ENCODE measurements at places on chromosomes 11 and 22.

DNA sequence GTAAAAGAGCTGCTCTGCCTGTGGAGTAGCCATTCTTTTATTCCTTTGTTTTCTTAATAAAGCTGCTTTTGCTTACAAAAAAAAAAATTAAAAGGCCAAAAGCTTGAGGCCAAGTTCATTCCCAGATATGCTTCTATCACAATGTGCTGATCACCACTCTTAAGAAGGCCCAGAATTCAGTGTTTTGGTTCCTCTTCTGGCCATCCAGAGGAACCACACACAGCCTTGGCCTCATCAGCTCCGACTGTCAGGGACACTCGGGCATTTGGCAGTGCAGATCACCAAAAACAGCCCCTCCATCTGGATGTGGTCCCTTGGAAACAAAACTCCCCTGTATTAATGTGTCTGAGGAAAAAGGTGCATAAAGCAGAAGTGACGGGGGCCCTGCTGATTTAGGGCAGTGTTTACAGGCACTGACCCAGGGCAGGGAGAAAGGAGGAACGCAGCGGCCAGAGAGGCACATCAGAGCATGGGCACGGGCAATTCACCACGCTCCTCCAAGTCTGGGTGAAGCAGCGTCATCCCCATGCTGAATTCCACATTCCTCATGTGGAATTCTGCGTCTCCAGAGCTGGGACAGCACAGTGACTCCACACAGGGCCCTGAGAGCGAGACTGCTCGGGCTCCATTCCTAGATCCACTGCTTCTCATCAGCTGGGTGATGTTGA, 17.7 kb downstream of the POLDIP3 start:
- no peak for DNase-seq

- peak; percentile 62 for DNase-seq
These were observed 28.1 kb upstream of the OLFML1 start for GRCh38 chr11:7457211-7457610.

DNA sequence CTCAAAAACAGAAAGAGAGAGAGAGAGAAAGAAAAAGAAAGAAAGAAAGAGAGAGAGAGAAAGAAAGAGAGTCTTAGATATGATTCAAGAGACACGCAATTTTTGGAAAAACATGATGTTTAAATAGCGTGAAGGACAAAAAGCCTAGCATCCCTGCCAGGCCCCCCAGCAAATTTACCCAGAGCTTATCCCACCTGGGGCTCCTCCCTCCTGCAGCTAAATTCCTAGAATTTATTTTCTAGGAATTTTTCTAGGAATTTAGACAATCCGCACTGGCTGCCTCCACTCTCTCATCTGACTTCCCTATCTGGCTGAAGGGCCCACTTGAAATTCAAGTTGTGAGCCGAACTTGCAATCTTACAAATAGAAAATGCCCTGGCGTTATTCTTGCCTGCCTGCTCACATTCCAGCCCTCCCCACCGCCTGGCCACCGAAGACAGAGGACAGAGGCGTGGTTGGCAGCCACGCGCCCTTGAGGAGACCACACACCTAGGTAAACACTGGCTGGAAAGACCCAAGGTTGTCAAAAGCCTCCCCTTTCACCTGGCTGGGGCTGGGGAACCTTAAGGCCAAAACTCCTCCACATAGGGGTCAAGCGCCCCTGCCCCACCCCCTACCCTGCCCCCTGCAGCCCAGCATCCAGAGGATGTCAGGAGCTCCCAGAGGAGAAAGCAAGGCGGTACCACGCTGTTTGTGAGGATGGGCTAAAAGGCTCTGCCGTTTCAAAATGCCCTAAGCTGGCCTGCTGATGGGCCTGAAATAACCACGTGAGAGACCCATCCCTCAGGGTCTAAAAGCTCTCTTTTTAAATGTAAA, 42.2 kb downstream of the AHNAK start:
- DNase-seq: no peak

DNA sequence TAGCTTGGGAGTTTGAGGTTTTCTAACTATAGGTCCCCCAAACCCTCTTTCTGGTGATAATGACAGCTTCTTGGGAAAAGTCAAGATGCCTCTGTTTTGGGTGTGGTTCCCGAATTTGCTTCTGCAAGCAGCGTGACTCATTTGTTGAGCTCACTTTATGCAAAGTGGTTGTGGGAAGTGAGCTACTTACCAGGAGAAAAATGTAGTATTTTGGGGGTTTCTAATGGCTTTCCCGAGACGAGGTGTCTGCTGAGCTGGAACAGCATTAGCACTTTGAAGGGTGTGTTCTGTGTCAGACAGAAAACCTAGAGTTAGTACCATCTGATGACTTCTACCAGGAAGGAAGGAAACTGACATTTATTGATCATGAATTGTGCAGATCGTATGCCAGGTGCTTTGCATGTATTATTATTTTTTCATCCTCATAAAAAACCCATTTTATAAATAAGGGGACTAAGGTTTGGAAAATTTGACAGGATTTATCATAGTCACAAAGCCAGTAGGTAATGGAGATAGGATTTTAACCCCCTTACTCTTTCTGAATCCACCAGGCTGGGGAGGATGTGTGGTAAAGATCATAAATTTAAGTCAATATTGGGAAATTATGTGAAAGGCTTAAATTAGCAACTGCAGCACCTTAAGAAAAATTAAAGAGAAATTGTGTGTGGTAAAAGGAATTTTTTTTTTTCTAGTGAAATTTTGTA, 108.8 kb upstream of the CD44 start:
- peak; percentile 79 for DNase-seq

DNA sequence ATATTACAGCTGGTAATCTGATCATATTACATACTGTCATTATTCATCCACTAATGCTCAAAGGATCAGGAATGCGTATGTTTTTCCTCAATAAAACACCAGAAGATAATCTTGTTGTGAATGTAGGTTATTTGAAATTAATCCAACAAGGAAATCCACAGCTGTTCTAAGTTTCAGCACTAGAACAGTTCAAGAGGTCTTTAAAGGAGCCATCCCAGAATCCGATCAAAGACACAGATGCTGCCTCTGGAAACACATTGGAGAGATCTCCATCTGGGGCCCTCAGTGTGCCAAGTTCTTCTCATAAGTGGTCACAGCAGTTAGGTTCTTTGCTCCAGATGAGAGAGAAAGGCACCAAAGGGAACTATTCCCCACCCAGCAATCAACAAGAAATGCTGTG, 1955.1 kb upstream of the RAG2 start:
- no peak for DNase-seq

DNA sequence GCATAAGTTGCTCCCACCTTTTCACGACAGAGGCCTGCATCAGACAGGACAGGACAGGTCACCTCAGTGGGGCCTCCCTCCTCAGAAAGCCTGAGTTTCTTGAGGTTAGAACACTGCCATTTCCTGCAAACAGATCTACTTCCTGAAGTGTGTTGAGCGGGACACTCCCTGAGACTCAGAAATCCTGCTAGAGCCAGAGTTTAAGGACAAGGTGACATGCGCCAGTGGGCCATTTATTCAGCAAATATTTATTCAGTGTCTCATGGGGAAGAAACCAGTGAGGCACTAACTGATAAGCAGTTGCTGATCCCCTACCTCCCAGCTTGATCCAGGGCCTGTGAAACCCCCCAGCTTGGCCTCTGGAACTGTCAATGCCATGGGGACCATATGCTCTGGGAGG, 454.6 kb downstream of the SOX6 start:
- DNase-seq: no peak

GRCh38 chr11:12237381-12237784, 127.0 kb downstream of the MICAL2 start:
- no peak for DNase-seq

DNA sequence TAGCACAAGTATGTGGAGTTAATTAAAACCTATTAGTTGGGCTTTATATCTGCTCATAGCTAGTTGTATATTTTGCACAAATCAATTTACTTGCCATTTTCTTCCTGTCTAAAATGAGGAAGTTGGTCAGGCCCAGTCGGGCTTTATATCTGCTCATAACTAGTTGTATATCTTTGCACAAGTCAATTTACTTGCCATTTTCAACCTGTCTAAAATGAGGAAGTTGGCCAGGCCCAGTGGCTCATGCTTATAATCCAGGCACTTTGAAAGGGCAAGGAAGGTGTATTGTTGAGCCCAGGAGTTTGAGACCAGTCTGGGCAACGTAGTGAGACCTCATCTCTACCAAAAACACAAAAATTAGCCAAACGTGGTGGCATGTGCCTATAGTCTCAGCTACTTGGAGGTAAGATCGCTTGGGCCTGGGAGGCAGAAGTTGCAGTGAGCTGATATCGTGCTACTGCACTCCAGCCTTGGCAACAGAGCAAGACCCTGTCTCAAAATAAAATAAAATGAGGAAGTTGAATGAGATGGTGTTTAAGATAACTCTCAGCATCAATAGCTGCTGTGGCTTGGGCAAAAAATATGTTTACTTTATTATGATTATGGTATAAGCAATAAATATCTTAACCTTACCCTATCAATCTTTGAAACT, 1558.6 kb upstream of the RAG2 start:
- DNase-seq: no peak
